AML-193 (cell line): ENCODE measurements at places on chromosomes 2 and 18.

GRCh38 chr18:74739926-74740325 lies 142.3 kb downstream of the ZNF407 start:
- DNase-seq = no peak

DNA sequence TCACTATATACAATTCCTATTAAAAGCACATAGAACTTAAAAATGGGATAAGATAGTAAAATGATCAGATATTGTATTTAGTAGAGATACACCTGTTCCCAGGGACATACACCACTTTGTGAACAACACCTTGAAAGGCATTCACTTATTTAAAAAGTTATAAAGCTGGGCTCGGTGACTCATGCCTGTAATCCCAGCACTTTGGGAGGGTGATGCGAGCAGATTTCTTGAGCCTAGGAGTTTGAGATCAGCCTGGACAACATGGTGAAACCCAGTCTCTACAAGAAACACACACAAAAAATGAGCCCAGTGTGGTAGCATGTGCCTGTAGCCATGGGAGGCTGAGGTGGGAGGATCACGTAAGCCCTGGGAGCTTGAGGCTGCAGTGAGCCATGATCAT lies 90.9 kb downstream of the RAPGEF4 start:
- DNase-seq = no peak

GRCh38 chr2:102983786-102984185 lies 222.0 kb downstream of the TMEM182 start:
- no peak for DNase-seq

- no peak for DNase-seq
Observed at GRCh38 chr2:143525402-143525860, 396.2 kb downstream of the ARHGAP15 start.

GRCh38 chr2:160493227-160494028 lies at the start of gene RBMS1:
Gene RBMS1 (minus strand): TSS chr2:160493807. CDS start chr2:160493363, 444 bp downstream.
- no peak for DNase-seq

DNA sequence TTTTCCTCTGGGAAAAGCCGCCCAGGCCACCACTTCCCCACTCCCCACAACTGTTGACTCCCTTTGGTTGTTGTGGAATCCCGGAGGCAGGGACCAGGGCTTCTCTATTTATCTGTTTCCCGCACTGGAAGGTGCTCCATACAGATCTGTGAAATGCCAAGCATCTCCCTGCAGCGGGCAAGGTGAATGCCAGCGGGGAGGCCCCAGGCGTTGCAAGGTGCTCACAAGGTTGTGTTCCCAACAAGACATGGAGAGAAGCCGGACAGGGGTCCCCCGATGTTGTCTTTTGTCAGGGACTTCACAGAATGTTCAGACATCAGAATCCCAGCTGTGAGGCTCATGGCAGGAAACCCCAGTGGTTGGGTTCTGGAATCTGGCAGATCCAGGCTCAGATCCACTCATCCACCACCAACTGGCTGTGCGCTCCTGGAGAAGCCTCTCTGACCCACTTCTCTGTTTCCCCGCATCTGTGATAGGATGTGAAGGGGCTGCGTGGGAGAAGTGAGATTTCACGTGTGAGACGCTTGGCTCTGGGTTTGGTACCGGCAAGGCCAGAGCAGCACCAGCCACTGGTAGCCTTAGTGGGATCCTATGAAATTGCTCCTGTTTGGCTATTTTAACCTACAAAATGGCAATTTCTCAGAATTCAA lies 8.6 kb upstream of the NEU2 start:
- no peak for DNase-seq
